ENCODE measurements at places on chromosomes 12 and 14. TPM values are rescaled to one million over a fixed set of nuclear protein-coding genes. Genes with fewer than 3 reads are reported as not detected.
A peak's percentile ranks its signal among the peaks of the same experiment; 100 is the strongest.

The SLC22A17 gene
- total RNA-seq = 5.4 TPM

The KCNH5 gene
- not detected for total RNA-seq

The CISTR gene
- total RNA-seq = not detected

The C12orf57 gene
- 175 TPM for total RNA-seq

The ZNF10 gene
- total RNA-seq = 6.1 TPM

The PROX2 gene
- not detected for total RNA-seq

The CCDC175 gene
- total RNA-seq = 0.09 TPM

The ZDHHC22 gene
- total RNA-seq = 1.7 TPM

The FAIM2 gene
- total RNA-seq = 0.67 TPM

DNA sequence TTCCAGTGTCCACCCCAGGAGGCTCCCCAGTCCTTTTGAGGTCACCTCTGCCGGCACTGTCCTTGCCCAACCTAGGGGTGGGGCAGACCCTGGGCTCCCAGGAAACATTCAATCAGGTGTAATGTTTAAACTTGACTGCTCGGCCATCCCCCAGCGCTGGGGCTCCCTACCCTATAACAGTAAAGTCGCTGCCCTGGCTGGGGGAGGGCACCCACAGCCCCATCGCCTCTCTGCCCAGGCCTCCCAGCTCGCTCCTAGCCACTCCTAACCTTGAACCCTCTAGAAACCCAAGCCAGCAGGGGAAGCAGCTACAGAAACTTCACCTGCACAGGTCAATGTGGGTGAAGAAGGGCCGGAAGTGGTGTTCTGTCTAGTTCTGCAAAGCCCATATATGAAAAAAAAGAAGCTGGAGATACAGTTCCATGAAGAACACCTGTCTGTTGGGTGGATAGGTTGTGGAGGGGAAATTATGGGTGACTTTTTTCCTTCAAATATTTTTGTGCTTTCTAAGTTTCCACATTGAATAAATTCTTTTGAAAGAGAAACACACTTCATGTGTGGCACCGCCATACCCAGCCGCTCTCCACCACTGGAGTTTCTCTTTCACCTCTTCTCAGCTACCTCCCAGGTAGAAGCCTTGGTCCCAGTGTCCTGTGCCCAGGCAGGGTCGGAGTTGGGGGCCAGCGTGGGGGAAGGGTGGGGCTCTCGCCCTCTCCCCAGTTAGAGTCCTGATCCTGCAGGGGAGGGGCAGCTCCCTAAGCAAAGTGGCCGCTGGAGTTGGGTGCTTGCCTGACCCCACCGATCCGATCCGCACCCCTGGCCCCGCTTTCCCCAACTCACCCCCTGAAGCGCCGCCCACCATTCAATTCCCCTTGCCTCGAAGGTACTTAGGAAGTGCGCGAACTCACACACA, 1.1 kb downstream of the CLMN start:
- peak; percentile 68 for DNase-seq

DNA sequence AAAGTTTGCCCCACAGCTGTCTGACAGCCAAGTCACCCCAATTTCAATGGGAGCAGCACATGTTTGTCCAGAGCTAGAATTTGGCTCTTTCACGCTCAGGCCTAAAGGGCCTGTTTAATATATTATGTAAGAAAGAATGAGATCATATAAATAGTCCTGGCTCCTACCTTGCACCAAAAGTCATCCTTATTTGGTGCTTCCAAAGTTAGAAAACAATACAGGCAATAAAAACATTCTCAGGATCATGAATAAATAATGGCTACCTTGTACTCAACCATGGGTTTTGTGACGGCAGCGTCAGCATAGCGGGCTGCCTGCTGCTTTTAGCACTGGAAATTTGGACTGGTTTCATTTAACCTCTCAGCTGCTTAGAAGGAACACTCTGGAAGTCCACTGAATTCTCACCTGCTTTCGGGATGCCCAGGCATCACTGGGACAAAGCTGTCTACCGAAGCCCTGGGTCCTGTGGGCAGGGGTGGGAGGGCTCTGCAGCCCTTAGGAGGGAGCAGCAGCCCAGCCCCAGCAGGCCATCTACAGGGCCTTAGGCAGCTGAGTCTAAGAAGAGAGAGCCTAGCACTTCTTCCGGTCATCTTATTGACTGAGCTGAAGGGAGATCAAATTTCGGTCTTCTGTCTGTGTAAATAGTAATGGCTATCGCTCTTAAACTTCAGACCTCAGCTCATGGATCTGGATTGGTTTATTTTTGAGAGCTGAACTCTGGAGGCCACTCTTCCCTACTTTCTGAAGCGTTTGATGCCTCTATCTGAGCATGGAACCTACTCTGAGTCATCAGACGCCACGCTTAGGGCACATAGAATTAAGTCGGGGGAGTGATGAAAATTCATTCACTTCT, 106.5 kb downstream of the SAMD4A start:
- DNase-seq = no peak

GRCh38 chr14:101351146-101351545, 210.1 kb upstream of the DIO3 start:
- DNase-seq = no peak

- DNase-seq = peak; percentile 81
Observed at GRCh38 chr14:23321572-23322547, 603 bp downstream of the PABPN1 start.

- no peak for DNase-seq
Observed at GRCh38 chr12:2998789-2999264, 39.6 kb downstream of the TEAD4 start.

Data from mucosa of descending colon (tissue), 3 donors.